ENCODE measurements at places on chromosomes 4 and X.
A peak's percentile ranks its signal among the peaks of the same experiment; 100 is the strongest.

DNA sequence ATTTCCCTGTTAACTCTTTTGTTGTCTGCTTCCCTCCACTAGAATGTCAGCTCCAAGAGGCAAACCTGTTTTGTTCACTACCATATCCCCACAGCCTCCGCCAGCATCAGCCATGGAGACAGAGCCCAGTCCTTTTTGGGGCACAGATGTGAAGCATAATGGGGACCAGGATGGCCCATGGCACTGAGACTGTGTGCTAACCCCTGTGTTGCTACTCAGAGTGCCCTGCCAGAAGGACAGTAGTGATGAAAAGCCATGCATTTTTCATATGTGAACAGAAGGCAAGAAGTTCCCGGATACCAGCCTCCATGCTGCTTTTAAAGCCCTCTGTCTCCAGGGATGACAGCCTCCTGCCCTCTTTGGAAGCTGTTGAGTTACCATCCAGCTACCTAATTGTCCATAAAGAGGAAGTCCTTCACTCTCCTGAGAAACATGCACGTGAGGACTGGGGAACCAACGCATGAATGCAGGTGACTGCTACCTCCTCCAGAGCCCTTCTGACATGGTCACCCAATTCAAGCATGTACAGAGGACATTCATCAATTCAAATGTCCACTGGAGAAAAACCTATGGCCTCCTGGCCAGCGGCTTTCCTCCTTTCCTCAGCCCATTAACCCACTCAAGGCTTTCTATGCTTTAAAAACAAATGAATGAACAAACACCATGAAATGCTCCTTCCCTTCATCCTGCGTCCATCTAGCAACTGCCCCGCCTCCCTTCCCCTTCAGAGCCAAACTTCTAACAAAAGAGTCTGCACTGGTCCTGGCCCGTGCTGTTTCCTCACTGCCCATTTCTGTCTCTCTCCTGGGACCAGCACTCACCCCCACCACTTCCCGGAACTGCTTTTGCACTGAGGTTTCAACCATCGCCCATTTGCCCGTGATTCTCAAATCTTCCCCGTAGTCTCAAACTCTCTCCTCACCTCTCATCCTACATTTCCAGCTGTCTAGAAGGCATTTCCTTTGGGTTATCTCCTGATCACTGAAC, 18.0 kb downstream of the PNMA6F start:
- no peak for DNase-seq

- no peak for DNase-seq
These were observed 104.1 kb downstream of the ANOS1 start for GRCh38 chrX:8627796-8628195.

- DNase-seq: no peak
These were observed 731.4 kb downstream of the FAT4 start for GRCh38 chr4:126046081-126046614.

DNA sequence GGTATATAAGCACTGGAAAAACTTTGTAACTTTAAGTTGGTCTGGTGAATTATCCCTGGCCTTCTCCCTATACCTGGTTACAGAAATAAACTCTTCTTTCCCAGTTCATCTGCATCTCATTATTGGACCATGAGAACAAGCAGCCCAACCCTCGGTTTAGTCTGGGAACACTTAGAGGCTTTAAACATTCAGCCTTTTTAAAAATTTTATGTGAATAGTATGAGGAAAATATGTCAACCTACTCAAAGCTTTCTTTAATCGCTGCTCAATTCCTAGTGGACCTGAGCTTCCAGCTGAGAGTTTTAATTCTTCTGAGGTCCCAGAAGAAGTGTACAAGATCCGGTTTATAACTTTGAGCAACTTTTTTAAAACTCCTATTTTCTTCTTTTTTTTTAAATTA, 358.6 kb upstream of the NOCT start:
- no peak for DNase-seq

- no peak for DNase-seq
These were observed 199.7 kb upstream of the KLF3 start for GRCh38 chr4:38464328-38464727.

DNA sequence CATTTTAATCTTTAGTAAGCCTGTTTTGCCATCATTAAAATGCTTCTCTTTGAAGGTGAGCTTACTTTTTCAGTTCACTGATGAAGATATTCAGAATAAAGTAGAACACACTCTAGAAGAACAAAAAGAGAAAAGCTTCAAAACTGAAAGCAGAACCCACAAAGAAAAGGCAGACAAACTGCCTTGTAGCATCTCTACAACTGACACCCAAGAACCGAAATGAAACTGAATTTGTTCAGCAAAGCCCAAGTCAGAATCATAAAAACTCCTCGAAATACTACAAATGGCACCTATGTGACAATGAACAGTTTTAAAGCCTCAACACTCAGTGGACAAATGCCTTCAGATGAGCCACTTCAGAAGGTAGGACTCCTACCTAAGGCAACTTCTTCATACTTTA, 83.6 kb downstream of the MAML3 start:
- DNase-seq: no peak

DNA sequence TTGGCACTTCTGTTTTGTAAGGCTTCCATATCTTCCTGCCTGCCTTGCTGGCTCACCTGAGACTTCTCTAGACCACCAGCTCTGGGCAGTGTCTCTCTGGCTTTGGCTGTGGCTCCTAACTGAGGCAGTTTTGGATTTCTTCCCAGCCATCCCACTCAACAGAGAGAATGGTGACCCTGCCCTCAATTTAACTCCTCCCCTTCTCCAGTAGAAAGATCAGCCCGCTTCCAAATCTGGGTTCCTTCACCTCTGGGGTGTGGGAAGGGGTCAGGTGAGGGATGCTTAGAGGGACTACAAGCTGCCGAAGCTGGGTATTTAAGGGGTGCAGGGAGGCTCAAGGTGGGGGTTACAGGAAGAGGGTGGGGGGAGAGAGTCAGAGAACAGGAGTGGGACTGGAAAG, 23.7 kb downstream of the NAP1L5 start:
- no peak for DNase-seq

DNA sequence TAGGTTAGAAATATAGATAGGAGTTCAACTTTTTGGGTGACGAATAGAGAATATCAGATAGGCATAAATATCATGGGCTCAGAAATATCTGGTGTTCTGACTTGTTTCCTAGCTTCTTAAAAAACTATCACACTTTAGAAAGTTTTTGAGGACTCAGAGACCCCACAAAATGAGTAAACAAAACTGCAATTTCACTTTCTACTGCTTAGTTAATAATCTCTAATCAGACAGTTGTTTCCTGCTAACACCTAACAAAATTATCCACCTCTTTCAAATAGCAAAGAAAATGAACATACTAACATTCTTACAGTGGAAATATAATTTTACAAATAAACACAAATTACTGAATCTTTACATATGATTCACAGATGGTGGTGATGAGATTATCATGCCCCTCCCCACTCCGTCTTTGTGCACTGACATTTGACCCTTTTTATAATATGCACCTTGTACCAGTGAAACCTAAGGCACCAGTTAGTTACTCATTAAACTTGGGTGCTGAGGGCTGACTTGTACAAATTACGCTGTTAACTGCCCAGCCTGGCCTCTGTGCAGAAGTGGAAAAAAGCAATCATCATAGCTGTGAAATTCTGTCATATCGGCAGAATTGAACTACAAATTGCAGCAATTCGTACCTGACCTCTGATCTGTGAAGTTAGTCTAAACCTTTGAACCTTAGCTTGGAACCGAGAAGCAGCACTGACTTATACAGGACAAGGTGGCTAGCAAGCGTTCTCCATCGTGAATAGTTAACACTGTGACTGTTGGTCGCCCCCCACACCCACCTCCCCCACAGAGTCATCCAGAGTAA, 138.7 kb downstream of the CHRNA9 start:
- DNase-seq: peak; percentile 95
